ENCODE measurements at places on chromosomes 16 and 17.

DNA sequence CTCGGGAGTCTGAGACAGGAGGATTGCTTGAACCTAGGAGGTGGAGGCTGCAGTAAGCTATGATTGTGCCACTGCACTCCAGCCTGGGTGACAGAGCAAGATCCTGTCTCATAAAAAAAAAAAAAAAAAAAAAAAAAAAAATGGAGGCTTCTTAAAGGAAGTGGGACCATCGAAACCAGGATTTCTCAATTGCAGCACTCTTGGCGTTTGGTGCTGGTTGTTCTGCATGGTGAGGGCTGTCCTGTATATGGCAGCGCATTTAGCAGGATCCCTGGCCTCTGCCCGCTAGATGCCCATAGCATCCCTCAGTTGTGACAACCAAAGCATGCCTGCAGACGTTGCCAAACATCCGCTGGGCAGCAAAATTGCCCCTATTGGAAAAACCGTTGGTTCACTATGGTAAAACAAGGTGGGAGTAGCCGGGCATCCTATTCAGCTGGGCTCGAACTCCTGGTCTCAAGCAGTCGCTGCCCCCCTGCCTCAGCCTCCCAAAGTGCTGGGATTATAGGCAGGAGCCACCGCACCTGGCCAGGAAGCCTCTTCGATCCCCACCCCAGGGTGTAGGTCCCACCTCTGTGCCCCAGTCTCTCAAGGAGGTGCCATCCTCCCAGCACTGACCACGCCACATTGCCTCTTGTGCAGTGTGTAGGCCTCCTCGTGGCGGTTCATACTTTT lies 6.5 kb upstream of the NPIPB7 start:
- no peak for DNase-seq

GRCh38 chr17:70127221-70127873 lies 42.0 kb upstream of the KCNJ2 start:
- no peak for DNase-seq

- peak; percentile 87 for DNase-seq
These were observed 30.0 kb upstream of the SLC5A10 start for GRCh38 chr17:18921912-18922451.

GRCh38 chr17:78779850-78780249 lies 2.2 kb downstream of the CYTH1 start:
- no peak for DNase-seq

GRCh38 chr17:64707050-64707591 lies 45.0 kb upstream of the SMURF2 start:
- DNase-seq, result peak; percentile 98

DNA sequence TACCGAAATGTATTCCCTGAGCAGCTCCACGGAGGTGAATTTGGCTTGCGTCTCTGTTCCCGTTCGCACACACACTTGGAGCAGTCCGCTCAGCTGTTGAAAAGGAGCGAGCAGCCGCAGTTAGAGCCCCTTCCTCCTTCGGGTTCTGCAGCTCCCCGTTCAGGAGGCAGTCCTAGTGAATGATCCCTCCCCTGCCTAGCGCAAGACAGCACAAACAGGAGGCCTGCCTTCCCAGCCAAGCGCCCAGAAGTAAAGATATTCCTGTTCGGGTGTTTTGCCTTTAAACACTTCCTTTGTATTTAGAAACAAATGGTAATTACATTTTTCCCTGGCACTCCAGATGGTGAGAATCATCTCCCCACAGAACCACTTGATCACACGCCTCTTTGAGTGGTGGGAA lies 64.7 kb downstream of the ABCC12 start:
- DNase-seq, result no peak

GRCh38 chr17:15966183-15966878 lies 21.4 kb downstream of the ADORA2B start:
- no peak for DNase-seq

- no peak for DNase-seq
These were observed 530 bp downstream of the GSG1L start for GRCh38 chr16:28062847-28063521.

All from A549 (cell line).